ENCODE measurements at places on chromosomes 13 and 19.

DNA sequence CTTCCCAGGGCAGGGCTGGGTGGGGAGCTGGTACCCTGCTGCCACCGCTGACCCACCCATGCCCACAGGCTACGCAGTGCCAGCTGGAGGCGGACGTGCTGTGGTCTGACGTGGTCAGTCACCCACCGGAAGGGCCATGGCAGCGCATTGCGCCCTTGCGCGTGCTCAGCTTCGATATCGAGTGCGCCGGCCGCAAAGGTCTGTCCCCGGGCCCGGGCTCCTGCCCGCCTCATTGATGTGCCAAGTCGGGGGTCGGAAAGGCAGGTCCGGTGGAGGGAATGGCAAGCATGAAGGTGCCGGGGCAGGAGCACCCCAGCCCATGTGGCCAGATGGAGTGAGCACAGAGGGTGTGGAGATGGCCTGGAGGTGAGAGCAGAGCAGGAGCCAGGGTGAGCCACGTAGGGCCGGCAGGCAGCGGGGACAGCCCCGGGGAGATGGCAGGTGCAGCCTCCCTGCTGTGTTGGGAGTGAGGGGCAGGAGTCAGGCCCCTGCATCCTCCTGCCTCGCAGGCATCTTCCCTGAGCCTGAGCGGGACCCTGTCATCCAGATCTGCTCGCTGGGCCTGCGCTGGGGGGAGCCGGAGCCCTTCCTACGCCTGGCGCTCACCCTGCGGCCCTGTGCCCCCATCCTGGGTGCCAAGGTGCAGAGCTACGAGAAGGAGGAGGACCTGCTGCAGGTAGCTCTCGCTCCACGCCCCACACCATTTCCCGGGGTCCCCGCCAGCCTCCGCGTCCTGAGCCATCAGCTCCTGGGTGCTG is 16.0 kb upstream of the SPIB start:
- DNase-seq = no peak

- DNase-seq = no peak
These were observed 79.6 kb upstream of the POMP start for GRCh38 chr13:28579322-28579721.

DNA sequence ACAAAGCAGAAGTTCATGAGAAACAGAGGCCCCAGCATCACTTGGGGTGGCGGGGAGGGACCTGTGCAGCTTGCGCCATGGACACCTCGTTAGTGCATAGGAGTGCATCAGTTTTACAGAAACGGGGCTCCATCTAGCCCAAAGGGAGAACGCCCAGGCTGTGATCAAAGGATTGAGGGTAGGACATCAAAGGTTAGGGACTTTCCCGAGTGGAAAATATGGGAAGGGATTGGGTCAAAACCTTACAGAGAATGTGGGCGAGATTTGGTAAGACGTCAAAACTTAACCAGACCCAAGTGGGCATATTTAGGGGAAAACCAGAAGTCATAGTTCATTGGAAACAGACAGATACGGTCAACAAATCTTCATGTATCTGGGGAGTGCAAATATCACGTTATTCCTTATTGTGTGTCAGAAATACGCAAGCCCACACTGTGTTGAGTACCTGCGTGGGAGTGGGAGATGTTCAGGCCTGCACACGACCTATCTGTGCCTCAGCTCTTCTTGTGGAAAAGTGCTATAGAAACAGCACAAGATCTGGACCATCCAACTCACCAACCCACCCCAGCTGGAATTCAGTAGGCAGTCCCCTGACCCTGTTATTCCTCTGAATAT is 9.4 kb upstream of the GRAMD1A start:
- DNase-seq = no peak

DNA sequence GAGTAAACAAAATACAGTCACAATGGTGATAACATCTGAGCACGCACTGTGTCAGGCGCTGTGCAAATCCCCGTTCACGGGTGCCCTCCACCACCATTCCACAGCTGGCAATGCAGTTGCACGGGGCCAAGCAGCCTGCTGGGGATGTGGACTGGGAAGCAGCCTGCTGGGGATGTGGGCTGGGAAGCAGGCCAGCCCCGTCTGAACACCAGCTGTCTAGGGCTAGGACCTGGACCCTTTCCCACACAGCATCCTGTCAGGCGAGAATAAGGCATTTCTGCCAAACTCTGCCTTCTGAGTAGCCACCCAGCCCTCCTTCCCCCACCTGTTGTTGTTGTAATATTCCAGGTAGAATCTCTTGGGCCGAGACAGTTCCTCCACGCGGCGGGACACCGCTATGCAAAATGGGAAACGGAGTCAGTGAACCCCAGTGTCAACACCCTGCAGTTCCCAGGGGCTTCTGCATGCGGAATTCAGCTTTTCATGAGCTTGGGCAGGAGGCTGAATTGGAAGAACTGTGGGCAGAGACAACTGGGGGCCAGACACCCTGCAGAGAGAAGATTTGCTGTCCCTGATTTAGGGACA is 27.8 kb upstream of the MIER2 start:
- no peak for DNase-seq

GRCh38 chr19:17216058-17216670 is 1.0 kb downstream of the USE1 start:
- no peak for DNase-seq
